ENCODE measurements at places on chromosomes 3 and 15.

GRCh38 chr15:31304751-31305365, 21.8 kb upstream of the KLF13 start:
- peak; percentile 32 for DNase-seq

GRCh38 chr3:83317605-83318004, 1556.2 kb upstream of the GBE1 start:
- DNase-seq = no peak

DNA sequence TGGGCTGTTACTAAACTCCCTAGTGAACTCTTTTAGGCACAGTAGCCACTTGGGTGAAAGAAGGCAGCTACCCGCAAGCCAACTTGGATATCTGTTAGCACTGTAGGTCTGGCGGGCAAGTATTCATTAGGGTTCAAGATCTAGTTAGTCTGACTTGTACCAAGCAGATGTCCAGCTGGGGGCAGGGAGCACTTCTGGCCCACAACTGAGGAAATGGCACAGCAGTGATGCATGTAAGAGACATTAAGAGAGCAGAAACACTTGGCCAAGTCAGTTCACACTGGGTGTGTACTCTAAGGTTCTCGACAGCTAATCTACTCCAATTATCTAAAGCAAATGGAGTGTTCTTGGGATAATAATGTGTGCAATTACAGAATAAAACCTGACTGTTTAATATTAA, 131.7 kb downstream of the CTNNB1 start:
- DNase-seq = no peak

DNA sequence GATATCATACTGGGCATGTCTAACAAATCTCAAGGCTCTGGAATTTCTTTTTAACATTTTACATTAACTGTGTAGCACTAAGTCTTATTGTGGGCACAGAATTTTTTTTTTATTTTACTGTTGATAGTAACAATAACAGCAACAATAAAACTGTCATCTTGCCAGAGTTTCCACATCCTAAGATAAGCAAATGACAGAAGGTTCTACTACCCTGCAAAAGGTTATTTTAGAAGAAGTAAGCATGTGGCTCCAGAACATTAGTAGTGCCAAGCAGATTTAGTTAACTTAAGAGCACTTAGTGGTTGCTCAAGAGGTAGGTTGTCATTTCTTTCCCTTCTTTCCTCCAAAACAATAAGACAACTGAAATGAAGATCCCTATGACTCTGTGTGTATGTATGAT, 743.0 kb upstream of the CBLB start:
- DNase-seq = no peak

DNA sequence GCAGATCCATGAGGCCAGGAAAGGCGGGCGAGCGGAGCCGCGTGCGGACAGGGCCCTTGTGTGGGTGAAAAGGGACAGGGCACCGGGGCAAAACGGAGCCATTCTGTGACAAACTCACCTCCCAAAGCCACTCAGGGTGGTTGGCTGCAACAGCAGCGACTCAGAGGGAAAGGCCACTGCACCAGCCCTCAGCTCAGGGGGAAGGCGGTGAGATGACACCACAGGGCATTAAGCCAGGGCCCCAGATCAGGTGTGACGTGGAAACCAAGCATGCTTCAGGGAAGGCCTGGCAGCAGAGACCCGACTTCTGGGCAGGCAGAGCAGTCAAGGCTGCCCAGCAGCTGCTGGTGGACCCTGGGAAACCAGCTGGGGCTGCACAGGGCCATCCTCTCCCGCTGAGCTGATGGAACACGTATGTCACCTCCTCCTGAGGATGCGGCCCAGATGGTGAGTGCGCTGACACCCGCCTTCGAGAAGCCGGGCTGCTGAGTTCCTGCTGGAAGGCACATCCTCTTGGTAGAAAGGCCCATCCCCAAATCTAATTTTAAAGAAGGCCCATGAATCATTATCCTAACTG, 82.3 kb downstream of the CHSY1 start:
- no peak for DNase-seq

GRCh38 chr3:128383316-128384235, 83.1 kb downstream of the DNAJB8 start:
- no peak for DNase-seq

DNA sequence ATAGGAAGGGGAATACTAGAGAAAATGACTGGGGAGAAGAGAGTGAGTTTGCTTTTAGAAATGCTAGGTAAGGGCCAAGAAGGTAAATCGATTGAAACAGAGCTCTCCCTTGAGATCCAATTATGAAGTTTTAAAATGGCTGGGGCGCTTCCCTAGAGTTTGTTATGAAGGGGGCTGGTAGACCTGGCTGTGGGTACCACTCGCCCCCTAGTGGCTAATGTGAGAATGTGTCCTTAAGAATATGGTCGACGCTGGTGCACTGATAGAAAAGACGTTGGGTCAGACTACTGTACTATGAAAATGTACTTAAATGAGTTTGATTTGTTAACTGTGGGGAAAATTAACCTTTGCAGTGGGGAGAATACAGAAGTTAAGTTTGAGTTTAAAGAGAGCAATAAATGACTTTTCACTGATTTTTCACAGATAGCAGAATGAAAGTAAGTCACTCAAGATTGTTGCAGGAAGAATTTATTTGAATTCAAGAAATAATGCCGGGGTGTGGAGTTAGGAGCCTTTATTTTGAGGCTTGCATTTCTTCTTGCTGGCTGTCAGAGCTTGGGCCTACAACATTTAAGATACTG, 9.2 kb downstream of the TMPRSS7 start:
- DNase-seq = peak; percentile 96

- no peak for DNase-seq
Observed at GRCh38 chr3:50632450-50632849, 15.5 kb downstream of the MAPKAPK3 start.

DNA sequence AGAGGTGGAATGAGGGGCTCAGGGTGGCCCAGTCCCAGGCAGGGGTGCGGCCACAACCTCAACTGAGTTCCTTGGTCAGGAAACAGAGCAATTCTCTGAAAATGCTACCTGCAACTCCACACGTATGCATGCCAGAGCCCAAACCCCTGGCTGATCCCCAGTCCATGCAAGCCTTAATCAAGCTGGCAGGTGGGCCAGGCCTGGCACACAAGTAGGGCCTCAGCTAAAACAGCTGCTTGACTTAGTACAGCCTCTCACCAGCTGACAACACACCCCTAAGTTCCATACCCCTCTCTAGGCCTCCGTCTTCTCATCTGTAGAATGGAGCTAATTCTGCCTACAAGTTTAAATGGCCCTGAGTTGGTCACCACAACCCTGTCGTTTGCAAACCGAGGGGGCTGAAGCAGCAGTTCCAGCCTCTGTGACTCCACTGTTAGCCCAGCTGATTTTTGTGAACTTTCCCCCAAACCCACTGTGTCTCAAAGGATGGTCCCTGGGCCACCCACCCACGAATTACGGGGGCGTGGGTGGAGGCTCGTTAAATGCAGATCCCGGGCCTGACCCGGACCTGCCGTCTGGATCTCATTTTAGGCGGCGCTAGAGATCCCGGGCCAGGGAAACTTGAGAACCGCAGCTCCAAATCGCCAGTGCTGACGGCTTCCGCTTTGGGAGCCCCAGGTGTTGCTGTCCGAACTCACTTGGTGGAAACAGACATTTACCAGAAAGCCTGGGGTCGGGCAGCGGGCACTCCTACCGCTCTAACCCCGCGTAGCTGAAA, 927 bp downstream of the CHDH start:
- DNase-seq = no peak
